Activated CD4-positive, alpha-beta T cell treated with anti-CD3 and anti-CD28 coated beads, Interleukin-2, amount 50 U/mL, for 16 hours (primary cell): ENCODE measurements at places on chromosomes 6 and 20.

- no peak for DNase-seq
These were observed 332.9 kb upstream of the PRDM1 start for GRCh38 chr6:105753207-105753606.

DNA sequence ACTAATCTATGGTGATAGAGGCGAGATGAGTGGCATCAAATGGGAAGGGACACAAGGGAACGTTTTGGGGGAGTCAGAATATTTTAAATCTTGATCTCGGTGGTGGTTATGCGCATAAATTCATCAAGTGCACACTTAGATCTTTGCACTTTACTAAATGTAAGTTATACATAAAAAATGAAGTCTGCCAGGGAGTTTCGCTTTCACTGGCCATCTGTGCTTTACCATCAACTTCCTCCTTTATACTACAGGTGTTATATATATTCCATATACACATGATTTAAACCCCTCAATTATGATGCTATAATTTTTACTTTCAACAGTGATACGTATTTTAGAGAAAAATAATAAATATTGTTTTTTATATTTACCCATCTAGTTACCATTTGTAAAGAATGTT is 97.6 kb upstream of the AKIRIN2 start:
- DNase-seq = no peak

- DNase-seq = no peak
These were observed 8.4 kb upstream of the ACSS1 start for GRCh38 chr20:25066386-25066785.

DNA sequence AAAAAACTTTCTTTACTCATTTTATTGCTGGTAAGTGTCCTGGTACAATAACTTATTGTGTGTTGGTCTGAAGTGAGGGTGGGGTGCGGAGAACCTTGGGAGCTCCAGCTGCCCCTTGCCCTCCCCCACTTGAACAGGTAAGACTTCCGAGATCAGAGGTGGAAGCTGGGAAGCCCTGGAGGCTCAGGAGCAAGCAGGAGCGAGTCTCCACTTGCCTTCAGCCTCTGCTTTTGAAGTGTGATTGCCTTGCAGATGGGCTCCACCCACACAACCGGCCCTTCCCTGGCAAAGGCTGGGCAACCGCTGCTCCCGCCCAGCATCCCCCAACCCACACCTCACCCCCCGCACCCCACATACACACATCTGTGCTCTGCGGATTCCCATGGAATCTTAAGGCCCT is 179.6 kb downstream of the TFAP2C start:
- DNase-seq = no peak

DNA sequence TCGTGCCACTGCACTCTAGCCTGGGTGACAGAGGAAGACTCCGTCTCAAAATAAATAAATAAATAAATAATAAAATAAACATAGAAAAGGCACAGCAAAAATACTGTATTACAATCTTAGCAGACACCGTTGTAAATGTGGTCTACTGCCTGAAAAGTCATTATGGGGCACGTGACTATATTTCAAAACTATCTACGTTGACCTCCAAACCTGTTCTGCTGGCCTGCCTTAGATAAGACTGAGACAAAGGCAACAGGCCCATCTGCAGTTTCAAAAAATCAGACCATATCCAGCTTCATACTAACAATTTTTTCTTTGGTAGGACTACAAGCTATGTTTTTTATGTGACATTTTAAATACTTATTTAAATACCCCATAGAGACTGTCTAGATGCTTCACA is 59.1 kb downstream of the AGPAT4 start:
- DNase-seq = no peak

- DNase-seq = no peak
These were observed 78.3 kb upstream of the MMS22L start for GRCh38 chr6:97361286-97361685.
